ENCODE measurements at places on chromosomes 6 and 20.
A peak's percentile ranks its signal among the peaks of the same experiment; 100 is the strongest.

- no peak for DNase-seq
Measured at GRCh38 chr6:11212664-11213063, 19.8 kb downstream of the NEDD9 start.

DNA sequence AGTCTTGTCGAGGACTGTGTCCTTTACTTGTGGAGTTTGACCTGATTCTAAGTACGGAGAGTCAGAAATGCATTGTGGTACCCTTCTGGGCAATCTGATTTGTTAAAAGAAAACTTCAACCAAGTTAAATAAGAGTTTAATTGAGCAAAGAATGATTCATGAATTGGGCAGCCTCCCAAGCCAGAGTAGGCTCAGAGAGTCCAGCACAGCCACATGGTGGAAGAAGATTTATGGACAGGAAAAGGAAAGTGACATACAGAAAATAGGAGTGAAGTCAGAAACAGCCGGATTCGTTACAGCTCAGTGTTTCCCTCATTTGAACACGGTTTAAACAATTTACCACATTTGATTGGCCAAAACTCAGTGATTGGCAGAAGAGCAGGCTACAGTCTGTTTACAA lies 329.2 kb downstream of the DHX35 start:
- DNase-seq, result no peak

- DNase-seq, result no peak
Measured at GRCh38 chr6:166935353-166935752, 21.0 kb downstream of the RNASET2 start.

DNA sequence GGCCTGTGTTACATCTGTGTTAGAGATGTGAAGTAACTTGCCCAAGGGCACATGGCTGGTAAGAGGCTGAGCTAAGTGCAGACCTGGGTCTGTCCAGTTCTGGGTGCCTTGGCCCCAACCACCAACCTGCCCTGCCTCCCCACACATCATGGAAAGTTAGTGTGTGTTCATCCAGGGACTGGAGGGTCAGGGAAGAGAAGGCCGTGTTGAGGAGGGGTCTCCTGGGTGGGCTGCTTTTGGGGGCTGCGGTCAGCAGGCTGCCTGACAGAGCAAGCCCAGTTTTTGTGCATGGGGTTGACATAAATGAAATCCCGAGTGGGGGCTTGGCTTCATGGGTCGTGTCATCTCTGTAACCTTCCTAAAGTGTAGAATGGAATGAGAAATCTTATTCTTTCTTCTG lies 10.9 kb downstream of the PYGB start:
- DNase-seq, result no peak

DNA sequence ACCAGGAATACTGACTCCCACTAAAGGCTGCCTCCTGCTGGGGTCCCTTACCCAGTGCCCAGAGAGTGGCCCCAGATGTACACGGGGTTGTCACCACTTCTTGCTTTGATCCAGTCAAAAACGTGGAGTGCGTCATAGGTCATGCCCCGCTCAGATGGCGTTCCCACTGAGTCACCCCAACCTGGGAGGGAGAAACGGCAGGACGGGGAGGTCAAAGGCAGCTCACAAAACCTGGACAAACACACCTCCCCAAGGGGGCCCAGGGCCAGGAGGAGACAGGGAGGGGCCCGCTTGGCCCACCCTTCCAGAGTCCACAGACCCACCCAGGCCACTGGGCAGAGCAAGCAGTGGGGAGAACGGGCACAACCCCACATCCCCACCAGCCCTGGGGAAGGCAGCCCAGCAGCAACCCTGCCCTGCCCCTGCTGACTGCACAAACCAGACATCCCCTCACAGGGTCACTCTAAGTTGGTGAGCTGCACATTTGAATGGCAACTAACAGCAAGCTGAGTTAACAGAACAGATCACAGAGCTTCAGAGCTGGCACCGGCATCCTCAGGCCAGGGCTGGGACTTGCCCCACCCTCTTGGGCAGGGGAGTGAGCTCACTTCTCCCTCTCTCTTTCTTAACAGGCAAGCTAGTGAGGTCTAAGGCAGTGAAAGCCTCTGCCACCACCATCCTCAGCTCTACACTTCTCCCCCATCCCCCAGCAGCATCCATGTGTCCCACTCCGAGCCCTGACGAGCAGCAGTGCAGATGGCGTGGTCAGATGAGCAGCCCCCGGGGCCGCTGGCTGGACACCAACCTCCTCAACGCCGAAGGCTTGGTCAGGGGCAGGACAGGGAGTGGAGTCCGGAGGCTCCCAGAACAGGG lies 61.7 kb downstream of the PYGB start:
- DNase-seq, result peak; percentile 91

DNA sequence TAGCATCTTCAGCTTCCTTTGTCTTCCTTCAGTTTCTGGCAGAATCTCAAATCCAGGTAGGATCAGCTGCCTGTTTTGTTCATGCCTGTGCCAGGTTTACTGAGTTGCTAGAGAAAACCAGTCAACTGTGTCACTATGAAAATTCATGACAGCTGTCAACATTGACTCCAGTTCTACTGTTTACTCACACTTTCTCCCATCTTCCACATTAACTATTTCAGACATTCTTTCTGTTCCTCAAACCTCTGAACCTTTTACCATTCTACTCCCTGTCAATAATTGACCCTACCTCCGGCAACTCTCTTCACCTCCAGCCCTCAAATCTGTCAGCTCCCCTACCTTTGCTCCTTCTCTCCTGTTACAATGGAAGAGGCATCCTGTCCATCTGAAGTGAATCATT lies 8.5 kb downstream of the ENPP4 start:
- no peak for DNase-seq
